ENCODE measurements at places on chromosomes 4 and X. TPM values are rescaled to one million over a fixed set of nuclear protein-coding genes. Genes with fewer than 3 reads are reported as not detected.

Gene NHSL2
- not detected for total RNA-seq

Gene GLRA3
- total RNA-seq, result not detected

Gene SPANXA2
- total RNA-seq, result not detected

Gene YIPF7
- not detected for total RNA-seq

Gene TBC1D8B
- total RNA-seq, result 12.8 TPM

Gene LGI2
- not detected for total RNA-seq

Gene PNMA6F
- total RNA-seq, result not detected

Gene SPANXC
- total RNA-seq, result not detected

Gene PPP4R3C
- not detected for total RNA-seq

Gene GK
- total RNA-seq, result 21.6 TPM

Gene ANK2
- 9.9 TPM for total RNA-seq

Gene ADH4
- not detected for total RNA-seq

Gene CETN2
- total RNA-seq, result 35.7 TPM

Gene IRS4
- not detected for total RNA-seq

DNA sequence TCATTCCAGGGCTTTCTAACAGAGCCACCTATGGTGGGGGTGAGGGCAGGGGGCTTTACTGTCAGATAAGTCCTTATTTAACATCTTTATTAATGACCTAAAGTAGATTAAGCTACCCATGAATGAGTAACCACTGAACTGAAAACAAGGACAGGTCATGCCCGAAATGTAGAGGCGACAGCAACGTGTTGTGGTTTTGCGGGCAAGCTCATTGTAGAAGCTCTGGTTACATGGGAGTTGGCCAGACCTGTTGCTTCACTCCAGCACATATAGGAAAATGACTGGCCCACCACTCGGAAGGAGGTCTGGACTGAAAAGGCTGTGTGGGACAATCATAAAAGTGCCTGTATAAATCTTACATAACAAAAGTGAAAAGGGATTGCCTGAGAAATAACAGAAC, 109.6 kb upstream of the NDP start:
- no peak for DNase-seq

DNA sequence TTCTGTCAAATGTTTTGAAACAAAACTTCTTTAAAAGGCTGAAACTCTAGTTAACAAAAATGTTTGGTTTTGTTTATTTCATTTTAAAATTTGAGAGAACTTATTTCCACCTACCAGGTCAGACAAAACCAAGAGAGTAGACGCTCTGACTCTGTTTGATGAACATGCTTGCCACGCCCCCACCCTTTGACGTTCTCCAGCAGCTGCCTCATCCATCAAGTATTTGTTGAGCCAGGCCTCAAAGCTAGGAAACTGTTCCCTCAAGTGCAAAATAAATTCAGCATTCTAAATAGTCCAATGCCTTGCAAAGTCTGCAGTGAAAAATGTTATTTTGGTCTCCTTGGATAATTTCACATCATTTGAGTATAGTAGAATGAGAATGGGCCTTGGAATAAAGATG, 121.6 kb downstream of the GUCY2F start:
- peak; percentile 24 for DNase-seq

DNA sequence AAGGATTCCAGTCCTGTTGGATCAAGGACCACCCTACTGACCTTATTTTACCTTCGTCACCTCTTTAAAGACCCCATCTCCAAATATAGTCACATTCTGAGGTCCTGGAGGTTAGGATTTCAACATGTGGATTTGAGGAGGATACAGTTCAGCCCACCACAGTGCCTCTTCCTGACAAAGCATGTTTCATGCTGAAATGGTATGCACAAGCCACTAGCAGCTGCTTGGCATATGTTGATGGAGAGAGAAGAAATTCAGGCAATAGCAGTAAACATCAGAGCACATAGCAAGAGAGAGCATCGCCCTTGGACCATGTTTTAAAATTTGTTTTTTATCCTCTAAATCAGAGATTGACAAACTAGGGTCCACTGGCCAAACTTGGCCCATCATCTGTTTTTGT, 172.1 kb downstream of the PRKX start:
- no peak for DNase-seq

DNA sequence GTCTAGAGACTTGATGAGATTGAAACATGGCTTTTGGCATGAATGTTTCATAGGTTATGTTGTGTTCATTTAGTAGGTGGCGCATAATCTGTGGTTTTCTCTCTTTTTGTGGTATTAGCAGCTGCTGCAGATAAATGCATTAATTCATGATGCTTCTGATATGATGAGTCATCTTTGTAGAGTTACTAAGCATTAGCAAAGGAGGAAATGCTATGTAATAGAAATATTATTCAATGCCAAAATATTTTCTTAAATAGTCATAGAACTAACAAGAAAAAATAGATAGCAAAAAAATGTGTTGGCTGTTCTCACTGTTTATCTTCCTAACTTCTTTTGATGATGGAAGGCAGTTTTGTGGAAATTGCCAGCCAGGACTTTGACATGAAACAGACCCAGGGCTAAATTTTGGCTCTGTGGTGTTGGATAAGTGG, 3.6 kb downstream of the ZXDB start:
- peak; percentile 77 for DNase-seq

GRCh38 chr4:113270520-113271319, 221.3 kb downstream of the ANK2 start:
- DNase-seq, result no peak

GRCh38 chr4:143337600-143338287, 1.1 kb downstream of the GAB1 start:
- peak; percentile 42 for DNase-seq

DNA sequence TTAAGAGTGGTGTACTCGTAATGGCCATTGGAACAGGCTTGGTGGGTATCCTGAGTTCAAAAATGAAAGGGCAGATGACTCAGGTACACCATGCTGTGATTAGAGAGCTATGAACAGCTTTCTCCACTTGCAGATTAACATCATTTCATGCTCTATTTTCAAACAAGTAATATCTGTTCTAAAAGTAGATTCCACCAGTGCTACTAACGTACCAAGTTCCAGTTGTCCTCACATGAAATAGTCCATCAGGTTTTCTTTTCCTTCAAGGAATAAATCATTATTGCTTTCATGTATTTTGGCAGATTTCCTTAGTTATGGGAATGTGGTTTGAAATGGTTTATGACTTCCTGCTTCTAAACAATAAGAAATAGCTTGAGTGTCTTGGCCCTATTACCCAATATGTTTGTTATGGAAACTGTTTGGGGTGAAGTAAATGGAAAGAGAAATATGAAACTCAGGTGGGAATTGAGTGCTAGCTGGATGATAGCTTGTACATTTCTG, 49.9 kb downstream of the PCDH7 start:
- DNase-seq, result peak; percentile 79

DNA sequence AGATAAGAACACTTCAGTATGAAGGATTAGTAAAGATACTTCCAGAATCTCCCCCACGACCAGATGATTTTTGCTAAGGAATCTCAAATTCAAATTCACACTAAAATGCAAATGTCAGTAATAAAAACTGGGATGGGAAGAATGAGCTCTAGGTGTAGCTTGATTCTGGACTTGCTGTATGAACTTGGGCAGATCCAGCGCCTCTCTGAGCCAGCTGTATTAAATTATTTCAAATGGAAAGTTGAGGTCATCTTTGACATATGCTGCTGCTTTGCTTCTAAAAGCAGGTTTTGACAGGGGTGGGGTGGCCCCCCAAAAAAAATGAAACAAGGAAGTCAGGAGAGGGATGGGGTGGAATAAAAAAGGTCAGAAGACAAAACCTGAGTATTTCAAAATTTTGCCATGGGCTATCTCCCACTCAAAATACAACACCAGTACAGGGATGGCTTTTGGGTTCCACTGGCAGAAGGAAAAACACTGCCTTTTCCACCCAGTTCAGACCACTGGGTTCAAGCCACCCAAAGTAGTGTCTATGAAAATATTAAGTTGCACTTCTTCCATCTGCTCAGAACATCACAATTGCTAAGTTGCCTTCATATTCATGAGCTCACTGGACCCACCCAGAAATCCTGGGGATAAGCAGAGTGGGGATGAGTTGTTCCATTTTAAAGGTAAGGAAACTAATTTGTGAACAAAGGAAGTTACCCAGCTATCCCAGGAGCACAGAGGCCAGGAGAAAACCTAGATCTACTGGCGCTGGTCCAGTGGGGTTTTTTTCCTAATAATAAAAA, 47.7 kb downstream of the ARHGEF9 start:
- no peak for DNase-seq

DNA sequence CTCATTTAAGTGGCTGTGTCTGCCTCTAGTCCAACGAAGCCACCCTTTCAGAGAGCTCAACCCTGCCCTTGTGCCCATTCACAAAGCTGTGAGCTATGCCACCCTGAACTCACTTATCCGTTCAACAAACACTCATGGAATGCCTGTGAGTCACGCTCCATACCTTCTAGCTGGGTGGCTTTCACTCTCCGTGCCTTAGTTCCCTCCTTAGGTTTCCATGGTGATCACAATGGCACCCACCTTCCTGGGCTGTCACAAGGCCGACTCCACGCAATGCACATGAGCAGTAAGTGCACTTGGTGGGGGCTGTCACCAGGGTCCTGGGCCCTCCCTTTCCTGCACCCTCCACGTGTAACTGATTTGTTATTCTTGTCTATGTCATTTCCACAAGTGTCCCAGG, 37.2 kb upstream of the PPP2R2C start:
- DNase-seq, result peak; percentile 6

GRCh38 chrX:120697053-120697452, 67.2 kb upstream of the C1GALT1C1 start:
- DNase-seq, result no peak

DNA sequence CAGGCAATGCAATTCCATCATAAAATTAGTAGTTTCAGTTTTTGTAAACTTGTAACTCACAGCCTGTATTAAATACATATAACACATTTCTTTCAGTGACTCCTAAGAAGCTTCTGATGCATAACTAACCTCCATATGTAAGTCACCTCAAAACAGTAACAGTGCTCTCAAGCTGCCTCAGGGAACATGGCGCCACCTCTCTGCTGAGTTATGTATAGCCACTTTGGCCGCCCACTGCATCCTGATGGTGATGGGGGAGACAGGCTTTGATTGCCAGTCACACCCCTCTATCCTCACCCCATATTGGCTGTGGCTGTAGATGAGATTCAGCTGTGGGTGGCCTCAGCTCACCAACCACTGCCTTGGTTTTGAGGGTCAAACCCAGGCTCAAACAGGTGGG, 54.3 kb downstream of the LRBA start:
- DNase-seq, result peak; percentile 41

GRCh38 chr4:111449657-111450056, 695.6 kb upstream of the FAM241A start:
- DNase-seq, result peak; percentile 43

DNA sequence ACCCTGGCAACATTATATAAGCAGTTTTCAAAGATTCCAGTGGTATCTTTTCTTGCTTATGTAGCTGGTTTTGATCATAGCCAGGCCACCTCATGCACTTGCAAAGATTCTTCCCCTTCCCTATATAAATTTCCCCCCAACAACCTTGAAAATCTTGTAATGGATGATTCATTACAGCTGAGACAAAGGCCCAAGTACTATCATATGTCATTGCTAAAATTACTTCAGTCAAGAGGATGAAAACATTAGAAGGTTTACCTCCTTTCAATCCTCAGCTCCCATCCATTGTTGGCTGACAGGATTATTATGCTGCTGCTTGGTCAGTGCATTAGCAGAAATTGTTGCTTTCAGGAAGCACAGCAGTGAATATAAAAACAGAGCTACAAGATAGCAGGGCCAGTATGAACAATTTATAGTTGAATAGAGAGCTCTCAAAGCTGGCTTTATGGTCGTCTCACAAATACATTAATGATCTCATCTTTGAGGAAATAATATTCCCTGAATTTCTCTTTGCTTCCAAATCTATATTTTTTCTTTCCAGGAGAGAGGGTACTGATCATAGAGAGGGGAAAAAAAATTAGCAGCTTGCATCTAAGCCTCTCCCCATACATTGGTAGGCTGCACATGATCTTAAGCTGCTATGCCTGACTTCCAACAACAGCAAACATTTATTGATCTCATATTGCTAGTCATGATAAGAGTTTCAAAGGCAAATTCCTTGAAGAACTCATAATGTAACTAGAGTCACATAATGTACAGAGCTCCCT, 7.7 kb upstream of the ARHGEF38 start:
- DNase-seq, result no peak

DNA sequence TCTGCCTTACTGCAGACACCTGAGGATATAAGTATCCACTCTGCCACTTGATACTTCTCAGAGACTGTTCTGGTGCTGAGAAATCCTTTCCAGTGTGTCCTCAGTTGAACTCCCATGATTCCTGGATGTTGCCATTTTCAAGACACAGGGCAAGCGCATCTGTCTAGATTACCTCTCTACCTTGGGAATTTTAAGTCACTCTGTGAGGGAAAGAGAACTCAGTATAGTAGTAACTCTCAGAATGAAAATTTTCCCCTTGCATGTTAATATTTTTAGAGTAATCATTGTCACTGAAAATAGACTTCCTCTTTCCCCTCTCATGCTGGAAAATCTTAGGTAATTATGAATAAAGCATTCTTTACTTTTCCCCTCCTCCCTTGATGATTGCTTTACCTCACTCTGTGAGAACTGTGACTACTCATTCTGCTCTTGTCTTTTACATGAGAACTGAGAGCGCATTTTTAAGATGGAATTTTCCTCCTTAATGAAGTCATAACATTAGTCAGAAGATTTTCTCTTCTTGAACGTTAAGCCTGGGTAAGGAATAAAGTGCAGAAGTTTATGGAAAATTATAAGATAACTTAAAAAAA, 45.0 kb downstream of the TET2 start:
- DNase-seq, result peak; percentile 19

GRCh38 chr4:53059871-53060270, 197.8 kb downstream of the RASL11B start:
- no peak for DNase-seq

GRCh38 chr4:124055336-124055735, 657.2 kb downstream of the ANKRD50 start:
- DNase-seq, result no peak

- no peak for DNase-seq
Measured at GRCh38 chr4:98617358-98618047, 40.9 kb downstream of the TSPAN5 start.

DNA sequence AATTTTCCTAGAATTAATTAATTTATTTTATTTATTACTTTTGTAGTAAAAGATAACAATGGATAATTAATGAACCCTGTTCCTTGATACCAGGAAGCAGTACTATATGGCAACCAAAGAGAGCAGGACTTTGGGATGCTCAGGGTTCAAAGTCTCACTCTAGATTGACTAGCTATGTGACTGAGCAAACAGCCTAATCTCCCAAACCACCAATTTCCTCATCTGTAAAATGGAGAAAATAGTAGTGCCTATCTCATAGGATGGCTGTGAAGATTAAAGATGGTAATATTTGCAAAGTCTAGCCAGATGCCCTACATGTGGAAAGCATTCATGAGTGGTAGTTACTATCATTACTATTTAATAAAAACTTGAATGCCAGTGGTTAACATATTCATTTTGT, 97.6 kb downstream of the PRDM5 start:
- DNase-seq, result no peak

- no peak for DNase-seq
Measured at GRCh38 chr4:113708250-113708649, 53.3 kb downstream of the CAMK2D start.

- no peak for DNase-seq
Measured at GRCh38 chr4:13143222-13144070, 340.7 kb downstream of the RAB28 start.

DNA sequence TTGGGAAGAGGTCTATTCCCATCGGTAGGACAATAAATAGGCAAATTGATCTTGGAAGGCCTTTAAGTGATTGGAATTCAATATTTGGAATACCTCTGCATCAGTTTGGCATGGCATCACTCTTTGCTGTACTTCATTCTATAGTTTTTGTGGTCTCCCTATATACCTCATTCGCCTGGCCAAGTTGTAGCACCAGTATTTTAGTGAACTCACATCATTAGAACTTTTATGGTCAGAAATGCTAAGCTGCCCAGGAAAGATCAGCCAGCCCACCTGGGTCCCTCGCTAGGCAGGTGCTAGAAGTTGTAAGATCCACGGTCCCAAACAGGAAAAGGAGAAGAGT, 40.3 kb downstream of the ZCCHC13 start:
- no peak for DNase-seq
